Vagina (tissue), 2 donors: ENCODE measurements at places on chromosomes 2 and 18. TPM values are rescaled to one million over a fixed set of nuclear protein-coding genes. Genes with fewer than 3 reads are reported as not detected.

- H3K4me1 ChIP-seq, result no peaks in the 10 kb centered on the region
- no peaks in the 10 kb centered on the region for H3K36me3 ChIP-seq
- no peak overlapping the region for H3K27ac ChIP-seq
- H3K4me3 ChIP-seq, result no peak overlapping the region
- DNase-seq, result no peak
- H3K27me3 ChIP-seq, result no peaks in the 10 kb centered on the region
Measured at GRCh38 chr2:78718024-78718423, 307.5 kb upstream of the REG3G start.

DNA sequence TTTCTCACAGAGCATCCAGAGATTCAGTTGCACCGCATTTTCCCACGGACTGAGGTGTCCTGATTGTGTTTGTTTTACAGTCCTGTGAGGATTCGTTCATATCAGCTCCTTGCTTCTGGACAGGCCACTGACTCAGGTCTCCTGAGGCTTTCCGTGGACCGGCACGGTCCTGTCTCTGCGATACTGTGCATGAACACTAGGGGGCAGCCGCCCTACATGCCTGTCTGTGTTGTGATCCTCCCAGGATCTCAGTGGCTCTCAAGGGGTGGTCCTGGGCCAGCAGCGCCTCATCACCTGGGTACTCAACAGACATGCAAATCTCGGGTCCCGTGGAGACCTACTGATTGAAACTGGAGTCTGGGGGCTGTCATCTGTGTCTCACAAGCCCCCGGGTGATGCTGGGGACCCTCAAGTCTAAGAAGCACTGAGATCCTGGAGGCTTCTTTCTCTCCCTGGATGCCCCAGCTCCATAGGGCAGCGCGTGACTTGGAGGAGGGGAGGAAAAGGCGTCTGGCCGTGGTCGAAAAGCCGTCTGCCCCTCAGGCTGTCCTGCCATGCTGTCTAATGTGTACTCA, 28.9 kb downstream of the IL1R2 start:
- H3K4me1 ChIP-seq, result peaks cover 19% of the 10 kb centered on the region
- H3K27me3 ChIP-seq, result no peaks in the 10 kb centered on the region
- H3K36me3 ChIP-seq, result no peaks in the 10 kb centered on the region
- peak overlapping the region; percentile 64 for H3K27ac ChIP-seq
- no peak for DNase-seq

GRCh38 chr2:1868683-1869141, 124.4 kb upstream of the PXDN start:
- no peaks in the 10 kb centered on the region for H3K27me3 ChIP-seq
- H3K27ac ChIP-seq, result no peak overlapping the region
- no peaks in the 10 kb centered on the region for H3K4me1 ChIP-seq
- no peak for DNase-seq
- no peaks in the 10 kb centered on the region for H3K36me3 ChIP-seq

DNA sequence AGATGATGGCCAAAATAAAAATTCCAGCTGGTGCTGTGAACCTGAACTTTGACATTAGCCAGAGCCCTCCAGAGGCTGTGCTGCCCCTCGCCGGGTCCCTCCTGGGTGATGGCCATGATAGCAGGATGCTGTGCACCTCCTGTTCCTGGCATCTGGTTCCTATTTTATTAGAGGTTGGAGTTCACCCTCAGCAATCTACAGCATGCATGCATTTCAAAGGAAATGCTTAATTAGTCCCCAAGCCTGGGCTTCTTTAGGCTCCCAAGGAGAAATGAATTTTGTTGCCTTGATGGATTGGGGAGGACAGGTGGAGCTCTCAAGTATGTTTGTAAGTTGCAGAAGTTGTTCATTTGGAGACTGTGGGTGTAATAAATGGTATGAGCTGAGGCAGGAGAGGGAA, 166.9 kb downstream of the GLI2 start:
- no peak overlapping the region for H3K27ac ChIP-seq
- peaks cover 17% of the 10 kb centered on the region for H3K4me1 ChIP-seq
- no peaks in the 10 kb centered on the region for H3K36me3 ChIP-seq
- no peak overlapping the region for H3K4me3 ChIP-seq
- no peak for DNase-seq
- no peaks in the 10 kb centered on the region for H3K27me3 ChIP-seq

- no peak overlapping the region for H3K4me3 ChIP-seq
- H3K27me3 ChIP-seq, result no peaks in the 10 kb centered on the region
- DNase-seq, result no peak
- no peak overlapping the region for H3K27ac ChIP-seq
- peaks cover 12% of the 10 kb centered on the region for H3K4me1 ChIP-seq
Measured at GRCh38 chr2:9327873-9328352, 95.4 kb downstream of the ITGB1BP1 start.

SS18 gene
- total RNA-seq, result 378 TPM

GRCh38 chr2:135798275-135798705, 38.7 kb downstream of the LCT start:
- H3K36me3 ChIP-seq, result no peaks in the 10 kb centered on the region
- no peaks in the 10 kb centered on the region for H3K27me3 ChIP-seq
- DNase-seq, result no peak
- no peak overlapping the region for H3K4me3 ChIP-seq
- no peak overlapping the region for H3K27ac ChIP-seq
- no peaks in the 10 kb centered on the region for H3K4me1 ChIP-seq

DNA sequence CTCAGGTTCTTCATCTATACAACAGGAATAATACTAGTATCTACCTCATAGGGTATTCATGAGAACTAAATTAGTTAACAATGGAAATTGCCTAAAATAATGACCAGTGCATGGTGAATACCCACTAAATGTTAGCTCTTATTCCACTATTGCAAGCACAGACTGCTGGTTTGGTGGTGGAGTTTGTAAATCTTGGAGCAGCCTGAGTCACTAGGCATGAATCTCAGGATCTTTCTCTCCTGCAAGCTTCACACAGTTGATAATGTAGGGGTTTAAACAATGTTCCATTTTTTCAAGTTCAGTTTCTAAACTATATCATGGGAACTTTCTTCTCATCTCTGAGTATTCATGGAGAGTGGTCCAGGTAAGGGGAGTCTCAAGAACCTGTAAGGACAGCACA, 84.0 kb downstream of the OSR1 start:
- H3K4me1 ChIP-seq, result no peaks in the 10 kb centered on the region
- no peaks in the 10 kb centered on the region for H3K27me3 ChIP-seq
- no peak overlapping the region for H3K4me3 ChIP-seq
- no peak overlapping the region for H3K27ac ChIP-seq
- DNase-seq, result no peak

- no peak overlapping the region for H3K27ac ChIP-seq
- no peak overlapping the region for H3K4me3 ChIP-seq
- H3K4me1 ChIP-seq, result no peaks in the 10 kb centered on the region
- no peaks in the 10 kb centered on the region for H3K36me3 ChIP-seq
- no peaks in the 10 kb centered on the region for H3K27me3 ChIP-seq
- no peak for DNase-seq
Measured at GRCh38 chr2:133733901-133734255, 165.6 kb upstream of the NCKAP5 start.

MDH1B gene
- total RNA-seq, result 0.49 TPM

DNA sequence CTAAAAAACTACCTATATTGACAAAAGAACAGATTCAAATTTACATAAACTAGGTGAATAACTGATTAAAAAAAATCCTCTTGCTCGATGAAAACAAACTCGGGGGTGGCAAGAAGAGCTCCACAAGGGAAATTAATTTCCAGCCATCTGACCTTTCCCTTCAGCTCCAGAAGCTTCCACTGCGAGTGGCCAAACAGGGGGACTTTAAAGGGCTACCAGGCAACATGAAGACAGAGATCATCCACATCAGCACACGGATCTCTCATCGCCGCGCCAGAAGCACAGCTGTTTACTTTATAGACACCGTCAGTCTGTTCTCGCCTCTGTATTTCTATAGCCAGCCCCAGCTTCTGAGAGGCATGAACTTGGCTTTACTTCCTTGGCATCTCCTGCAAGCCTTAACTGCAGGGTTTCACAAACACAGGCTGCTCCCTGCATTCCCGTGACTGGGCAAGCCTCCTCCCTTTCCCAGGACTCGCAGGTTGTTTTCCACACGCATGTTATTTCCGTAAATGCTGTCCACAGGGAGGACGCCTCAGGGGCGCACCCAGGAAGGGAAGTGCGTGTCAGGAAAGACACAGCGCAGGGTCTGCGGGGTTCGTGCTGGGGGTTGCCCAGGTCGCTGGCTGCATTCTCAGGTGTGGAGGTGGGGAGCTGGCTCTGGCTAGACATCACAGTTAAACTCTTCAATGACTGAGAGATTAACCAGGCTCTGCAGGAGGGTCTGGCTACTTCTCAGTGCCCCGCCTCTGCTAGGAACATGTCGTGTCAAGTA, 85.0 kb downstream of the USP40 start:
- peak; percentile 96 for DNase-seq
- H3K4me1 ChIP-seq, result no peaks in the 10 kb centered on the region
- H3K36me3 ChIP-seq, result no peaks in the 10 kb centered on the region
- no peaks in the 10 kb centered on the region for H3K27me3 ChIP-seq

DNA sequence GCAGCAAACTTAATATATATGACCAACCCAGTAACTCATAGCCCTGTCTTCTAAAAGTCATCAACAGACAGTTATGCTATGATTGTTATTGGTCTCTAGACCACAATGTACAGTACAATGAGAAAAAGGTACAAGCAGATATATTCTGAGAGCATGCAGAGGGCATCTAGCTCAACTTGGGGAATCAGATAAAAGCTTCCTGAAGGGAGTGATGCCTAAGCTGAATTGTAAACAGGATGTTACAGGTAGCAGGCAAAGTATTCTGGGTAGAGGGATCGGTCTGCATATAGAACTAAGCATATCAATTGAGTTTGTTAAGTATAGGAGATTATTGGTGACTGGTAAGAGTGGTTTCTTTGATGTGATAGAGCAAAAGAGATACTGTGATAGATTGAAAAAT, 30.3 kb downstream of the ME2 start:
- H3K4me1 ChIP-seq, result no peaks in the 10 kb centered on the region
- no peaks in the 10 kb centered on the region for H3K36me3 ChIP-seq
- DNase-seq, result no peak
- no peak overlapping the region for H3K4me3 ChIP-seq
- H3K27me3 ChIP-seq, result no peaks in the 10 kb centered on the region
- H3K27ac ChIP-seq, result no peak overlapping the region

ZSWIM2 gene
- not detected for total RNA-seq

- no peak overlapping the region for H3K4me3 ChIP-seq
- DNase-seq, result no peak
- no peak overlapping the region for H3K27ac ChIP-seq
- H3K36me3 ChIP-seq, result peaks cover 2% of the 10 kb centered on the region
- H3K4me1 ChIP-seq, result no peaks in the 10 kb centered on the region
Measured at GRCh38 chr2:213016166-213016983, 135.0 kb downstream of the IKZF2 start.

DNA sequence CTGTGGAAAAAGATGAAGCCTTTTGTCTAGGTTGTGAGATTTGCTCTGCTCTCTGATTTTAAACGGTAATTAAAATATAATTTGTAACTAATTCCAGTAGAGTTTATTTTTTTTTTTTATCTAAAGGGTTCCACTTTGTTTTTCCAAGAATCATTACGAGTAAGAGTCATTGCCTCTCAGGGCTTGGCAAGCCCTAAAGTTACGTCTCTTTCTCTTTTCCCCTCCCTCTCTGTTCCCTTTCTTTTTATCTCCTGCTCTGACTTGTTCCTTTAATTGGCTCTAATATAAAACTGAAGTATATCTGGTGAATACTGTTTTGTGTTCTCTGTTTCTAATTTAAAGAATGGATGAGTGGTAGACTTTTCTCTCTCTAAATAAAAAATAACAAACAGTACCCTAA, 75.8 kb downstream of the CALCRL start:
- H3K27ac ChIP-seq, result no peak overlapping the region
- no peaks in the 10 kb centered on the region for H3K27me3 ChIP-seq
- DNase-seq, result no peak
- no peaks in the 10 kb centered on the region for H3K4me1 ChIP-seq

CLHC1 gene
- total RNA-seq, result 4.7 TPM

DNA sequence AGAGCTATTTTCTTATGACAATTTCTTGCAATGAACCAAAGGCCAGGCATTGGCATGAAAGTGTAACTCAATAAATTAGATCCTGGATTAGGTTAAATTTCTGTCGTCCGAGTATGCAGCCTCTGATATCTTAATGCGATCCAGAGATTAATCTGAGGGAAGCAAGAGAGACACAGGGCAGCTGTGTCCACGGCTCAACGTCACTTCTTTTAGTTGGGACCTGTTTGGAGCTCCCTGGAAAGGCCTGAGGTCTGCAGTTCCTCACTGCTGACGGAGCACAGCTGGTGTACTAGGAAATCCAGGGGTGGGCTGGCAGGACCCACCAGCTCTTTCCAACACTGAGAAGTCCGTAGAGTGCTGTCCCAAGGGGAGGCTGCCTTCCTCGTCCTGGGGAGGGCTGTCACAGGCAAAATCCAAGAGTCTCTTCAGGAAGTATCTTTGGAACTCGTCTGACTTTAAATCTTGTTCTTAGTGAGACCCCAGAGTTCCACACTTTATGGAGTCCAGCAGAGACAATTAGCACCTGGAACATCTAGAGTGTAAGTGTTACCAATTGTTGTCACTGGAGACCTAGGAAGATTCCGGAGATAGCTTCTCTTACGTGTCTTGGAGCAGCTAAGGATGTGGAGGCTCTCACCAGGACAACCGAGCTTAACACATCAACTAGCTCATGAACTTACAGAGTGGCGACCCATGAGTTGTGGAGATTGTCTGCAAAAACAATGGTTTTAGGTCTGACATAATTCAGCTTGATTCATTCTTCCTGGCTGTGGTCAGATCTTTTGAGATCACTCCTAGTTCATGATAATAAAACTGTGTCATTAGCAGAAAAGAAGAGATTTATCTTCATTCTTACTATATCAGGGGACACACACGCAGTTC, 173.7 kb downstream of the ACKR3 start:
- H3K27me3 ChIP-seq, result no peaks in the 10 kb centered on the region
- no peaks in the 10 kb centered on the region for H3K36me3 ChIP-seq
- H3K4me3 ChIP-seq, result no peak overlapping the region
- peak overlapping the region; percentile 52 for H3K27ac ChIP-seq
- peak; percentile 83 for DNase-seq
- H3K4me1 ChIP-seq, result peaks cover 40% of the 10 kb centered on the region

GRCh38 chr18:9209279-9209678, 72.7 kb downstream of the ANKRD12 start:
- no peak overlapping the region for H3K4me3 ChIP-seq
- H3K36me3 ChIP-seq, result peaks cover 15% of the 10 kb centered on the region
- DNase-seq, result no peak
- no peaks in the 10 kb centered on the region for H3K4me1 ChIP-seq

- no peaks in the 10 kb centered on the region for H3K36me3 ChIP-seq
- H3K27me3 ChIP-seq, result no peaks in the 10 kb centered on the region
- no peak overlapping the region for H3K27ac ChIP-seq
Measured at GRCh38 chr2:28499282-28499681, 3.4 kb downstream of the PLB1 start.

FKBP1B gene
- 14.2 TPM for total RNA-seq

CLIP4 gene
- total RNA-seq, result 63.1 TPM

GREB1 gene
- 35.4 TPM for total RNA-seq

POTEF gene
- not detected for total RNA-seq

VPS4B gene
- total RNA-seq, result 30.7 TPM
